ENCODE measurements at places on chromosomes 13 and 19.

GRCh38 chr13:59461411-59461810 is 702.3 kb downstream of the DIAPH3 start:
- no peak for DNase-seq

- DNase-seq = no peak
Measured at GRCh38 chr19:16628984-16629691, 1.1 kb upstream of the MED26 start.

DNA sequence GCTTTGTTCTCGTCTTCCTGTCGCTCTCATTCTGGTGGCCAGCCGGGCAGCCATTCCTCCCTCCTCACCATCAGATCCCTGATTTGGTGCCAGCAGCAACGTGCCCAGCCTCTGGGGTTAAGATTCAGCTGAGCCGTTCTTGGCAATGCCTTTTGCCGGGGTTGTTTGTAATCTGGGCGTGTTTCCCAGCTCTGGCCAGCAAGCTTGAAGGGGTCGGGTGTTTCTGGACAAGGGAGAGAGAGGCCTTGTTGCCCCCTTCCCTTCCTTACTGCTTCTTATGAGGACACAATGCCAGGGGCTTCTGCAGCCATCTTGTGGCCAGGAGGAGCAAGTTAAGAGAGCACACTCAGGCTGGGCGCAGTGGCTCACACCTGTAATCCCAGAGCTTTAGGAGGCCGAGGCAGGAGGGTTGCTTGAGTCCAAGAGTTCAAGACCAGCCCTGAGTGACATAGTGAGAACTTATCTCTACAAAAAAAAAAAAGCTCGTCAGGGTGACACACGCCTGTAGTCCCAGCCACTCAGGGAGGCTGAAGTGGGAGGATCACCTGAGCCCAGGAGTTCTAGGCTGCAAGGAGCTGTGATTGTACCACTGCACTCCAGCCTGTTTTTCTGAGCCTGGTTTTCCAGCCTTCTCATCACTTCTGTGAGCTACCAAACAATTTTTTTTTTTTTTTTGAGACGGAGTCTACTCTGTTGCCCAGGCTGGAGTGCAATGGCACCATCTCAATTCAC is 10.7 kb upstream of the CRTC1 start:
- DNase-seq = no peak

DNA sequence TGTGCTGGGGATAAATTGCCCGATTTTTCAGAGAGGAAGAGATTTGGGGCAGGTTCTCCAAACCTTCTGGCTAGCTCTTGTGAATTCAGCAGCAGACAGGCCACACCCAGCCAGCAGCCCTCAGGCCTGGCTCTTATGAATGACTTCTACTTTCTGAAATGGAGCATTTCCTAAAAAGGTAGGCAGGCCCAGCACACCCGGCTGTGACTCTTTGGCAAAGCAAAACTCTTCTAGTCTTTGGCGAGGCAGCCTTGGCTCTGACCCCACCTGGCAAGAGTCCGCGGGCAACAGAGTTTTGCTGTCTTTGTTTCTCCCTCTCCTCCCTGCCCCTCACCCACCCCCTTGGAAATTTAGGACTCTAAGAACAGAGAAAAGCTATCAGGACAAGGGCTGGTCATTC is 221.2 kb downstream of the ZNF536 start:
- no peak for DNase-seq

GRCh38 chr19:38792250-38793111 is 3.5 kb downstream of the LGALS7B start:
- DNase-seq = no peak

DNA sequence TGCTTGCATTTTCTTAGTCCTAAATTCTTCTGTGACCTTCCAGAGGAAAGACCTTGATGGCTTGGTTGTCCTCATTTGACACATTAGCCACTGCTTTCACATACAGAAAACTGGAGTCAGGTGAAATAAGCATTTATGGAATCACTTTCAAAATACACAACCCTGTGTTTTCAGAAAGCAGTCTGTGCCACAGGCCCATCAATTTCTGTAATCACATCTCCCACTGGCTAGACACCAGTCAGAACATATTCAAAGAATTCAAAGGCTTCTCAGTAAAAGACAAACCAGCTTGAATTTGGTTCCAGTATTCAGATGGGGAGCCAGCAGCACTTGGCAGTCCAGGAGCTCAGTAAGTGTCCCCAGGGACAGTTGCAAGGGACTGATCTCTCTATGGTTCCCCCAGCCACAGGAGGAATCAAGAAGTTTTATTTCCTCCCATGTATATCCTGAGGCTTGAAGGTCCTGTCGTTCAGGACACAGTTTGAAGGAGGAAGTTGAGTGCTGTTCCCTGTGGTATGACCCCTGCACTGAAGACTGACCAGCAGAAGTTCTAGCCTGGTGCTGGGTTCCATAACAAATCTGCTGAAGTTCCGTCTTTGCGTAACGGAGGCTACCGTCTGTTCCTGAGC is 214.3 kb downstream of the FOXO1 start:
- DNase-seq = no peak

DNA sequence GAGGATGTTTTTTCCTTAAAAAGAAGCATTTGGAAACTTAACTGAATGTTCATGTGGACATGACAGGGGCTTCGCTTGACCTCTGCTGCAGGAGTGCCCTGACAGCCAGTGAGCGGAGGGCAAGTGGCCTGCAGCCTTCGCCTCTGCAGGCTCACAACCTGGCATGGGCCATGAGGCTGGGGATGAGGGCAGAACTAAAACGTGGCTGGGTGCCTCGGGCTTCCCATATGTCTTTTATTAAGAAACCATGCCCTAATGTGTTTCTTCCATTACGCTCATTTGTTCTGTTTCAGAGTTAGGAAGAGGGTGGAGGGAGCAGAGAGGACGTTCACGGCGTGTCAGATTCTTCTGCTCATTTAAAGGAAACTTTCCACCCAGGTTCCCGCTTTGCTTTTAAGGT is 2.9 kb downstream of the ARHGEF7 start:
- no peak for DNase-seq

DNA sequence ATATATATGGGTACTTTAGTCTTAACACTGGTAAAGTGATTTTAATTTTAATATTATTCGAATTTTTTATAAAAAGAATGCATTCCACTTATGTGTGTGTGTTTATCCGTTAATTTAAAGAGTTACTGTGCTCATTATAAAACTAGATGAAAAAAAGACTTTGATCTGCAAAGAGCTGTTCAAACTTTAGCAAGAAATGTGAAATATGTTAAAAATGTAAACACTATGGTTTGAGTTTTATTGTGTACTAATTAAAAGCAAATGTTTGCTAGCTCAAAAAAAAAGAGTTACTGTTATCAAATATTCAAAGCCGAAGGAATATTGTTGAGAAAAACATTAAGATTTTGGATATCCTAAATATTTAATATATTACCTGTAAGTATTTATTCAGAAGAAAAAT is 34.5 kb downstream of the UFM1 start:
- DNase-seq = no peak

GRCh38 chr13:106680796-106681472 is 113.0 kb upstream of the ARGLU1 start:
- no peak for DNase-seq

Measured in NCI-H2081 treated with DMSO at 0.1 percent for 48 hours (cell line).